CD4-positive, alpha-beta T cell treated with Interleukin-4 for 4 hours (primary cell): ENCODE measurements at places on chromosomes 16 and 17.

DNA sequence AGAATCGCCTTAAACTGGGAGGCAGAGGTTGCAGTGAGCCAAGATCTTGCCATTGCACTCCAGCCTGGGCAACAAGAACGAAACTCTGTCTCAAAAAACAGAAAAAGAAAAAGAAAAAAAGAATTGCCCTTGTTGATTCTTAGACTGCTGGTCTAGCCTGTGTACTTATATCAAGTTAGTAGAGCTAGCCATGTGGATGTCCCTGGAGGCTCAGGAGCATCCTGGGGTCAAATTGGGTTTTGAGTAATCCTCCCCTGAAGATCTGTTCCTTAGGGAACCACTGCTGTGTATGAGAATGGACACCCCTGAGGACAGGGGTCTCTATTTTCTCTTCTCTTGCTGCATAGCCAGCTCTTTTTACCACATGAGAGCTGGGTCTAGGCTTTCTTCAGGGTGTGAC lies 21.5 kb downstream of the SLC7A6OS start:
- no peak for DNase-seq

DNA sequence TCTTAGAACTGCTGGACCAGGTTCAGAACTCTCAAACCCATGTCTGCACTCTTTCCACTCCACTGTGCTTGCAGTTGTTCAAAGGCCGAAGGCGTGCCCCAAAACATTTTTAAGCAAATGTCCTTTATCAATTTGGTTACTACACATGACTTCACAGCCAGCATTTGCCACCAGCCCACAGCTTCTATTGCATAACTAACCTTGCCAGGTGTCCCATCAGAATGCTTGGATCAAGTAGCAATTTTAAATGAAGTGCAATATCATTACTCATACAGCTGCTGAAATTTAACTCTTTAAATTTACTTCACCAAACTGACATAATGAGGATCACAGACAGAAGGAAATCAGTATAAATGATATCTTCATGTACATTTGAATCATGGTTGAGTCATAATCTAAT lies 29.8 kb upstream of the HS3ST3A1 start:
- DNase-seq: no peak

DNA sequence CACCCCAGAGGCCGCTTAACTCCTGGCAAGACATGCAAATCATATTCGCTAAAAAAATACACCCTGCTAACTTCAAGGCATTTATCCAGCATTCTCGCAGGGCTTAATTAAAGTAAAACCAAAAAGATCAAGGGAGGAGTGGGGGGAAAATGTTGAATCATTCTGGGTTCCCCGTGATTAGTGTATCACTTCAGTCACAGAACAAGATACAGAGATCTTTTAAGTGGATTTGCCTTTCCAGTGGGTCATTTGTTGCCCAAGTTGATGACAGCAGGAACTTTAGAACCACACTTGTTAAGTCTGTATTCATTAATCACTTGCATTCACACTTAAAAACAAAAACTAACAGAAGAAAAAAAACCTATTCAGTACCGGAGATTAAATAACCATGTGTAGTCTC lies 17.3 kb downstream of the CRYBA1 start:
- no peak for DNase-seq

DNA sequence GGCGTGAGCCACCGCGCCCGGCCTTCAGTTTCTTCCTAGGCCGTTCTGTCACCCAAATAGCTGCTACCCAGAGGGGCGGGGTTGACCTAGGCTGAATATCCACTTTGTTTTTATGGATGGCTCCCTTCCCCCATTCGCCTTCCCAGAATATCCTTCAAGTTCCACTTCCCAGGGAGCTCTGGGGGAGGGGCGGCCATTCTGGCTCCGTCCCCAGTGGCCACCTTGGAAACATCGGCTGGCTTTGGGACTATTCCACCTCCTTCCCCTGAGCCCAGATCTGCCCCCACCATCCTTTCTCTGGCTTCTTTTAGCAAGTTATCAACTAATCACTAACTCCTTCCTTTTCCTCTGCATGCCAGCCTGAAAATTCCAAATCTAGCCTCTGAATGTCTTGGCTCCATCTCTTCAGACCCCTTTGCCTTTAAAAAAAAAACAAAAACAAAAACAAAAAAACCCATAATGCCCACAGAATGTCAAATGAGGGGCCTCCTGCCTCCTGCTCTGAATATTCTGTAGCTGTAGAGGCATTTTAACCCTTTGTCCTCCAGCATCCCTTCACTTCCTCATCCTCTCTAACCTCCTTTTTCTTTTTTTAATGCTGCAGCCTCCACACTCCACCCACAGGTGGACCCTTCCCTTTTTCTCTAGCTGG lies 6.4 kb downstream of the ATP1B2 start:
- DNase-seq: no peak

- DNase-seq: no peak
Observed at GRCh38 chr16:54554581-54554980, 268.0 kb upstream of the IRX3 start.

GRCh38 chr17:78202666-78203065 lies 11.4 kb upstream of the BIRC5 start:
- DNase-seq: no peak

- DNase-seq: no peak
Observed at GRCh38 chr16:60127196-60127595, 1393.1 kb upstream of the GOT2 start.

DNA sequence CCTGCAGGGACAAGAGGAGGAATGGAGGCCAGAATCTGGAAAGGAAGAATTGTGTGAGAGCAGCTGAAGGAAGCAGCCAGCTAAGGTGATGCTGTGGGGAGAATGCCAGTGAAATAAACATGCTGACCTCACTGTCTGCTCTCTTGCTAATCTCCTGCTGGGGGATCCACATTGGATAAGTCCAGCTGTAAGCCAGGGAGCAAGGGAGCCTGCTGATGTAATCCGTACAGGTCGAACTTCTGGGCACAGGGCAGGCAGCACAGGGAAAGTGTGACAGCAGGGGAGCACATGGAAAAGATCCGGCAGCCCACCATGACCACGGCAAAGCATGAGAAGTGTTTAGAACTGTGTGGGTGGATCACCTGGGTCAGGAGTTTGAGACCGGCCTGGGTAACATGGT lies 7.5 kb upstream of the XPO6 start:
- DNase-seq: no peak

DNA sequence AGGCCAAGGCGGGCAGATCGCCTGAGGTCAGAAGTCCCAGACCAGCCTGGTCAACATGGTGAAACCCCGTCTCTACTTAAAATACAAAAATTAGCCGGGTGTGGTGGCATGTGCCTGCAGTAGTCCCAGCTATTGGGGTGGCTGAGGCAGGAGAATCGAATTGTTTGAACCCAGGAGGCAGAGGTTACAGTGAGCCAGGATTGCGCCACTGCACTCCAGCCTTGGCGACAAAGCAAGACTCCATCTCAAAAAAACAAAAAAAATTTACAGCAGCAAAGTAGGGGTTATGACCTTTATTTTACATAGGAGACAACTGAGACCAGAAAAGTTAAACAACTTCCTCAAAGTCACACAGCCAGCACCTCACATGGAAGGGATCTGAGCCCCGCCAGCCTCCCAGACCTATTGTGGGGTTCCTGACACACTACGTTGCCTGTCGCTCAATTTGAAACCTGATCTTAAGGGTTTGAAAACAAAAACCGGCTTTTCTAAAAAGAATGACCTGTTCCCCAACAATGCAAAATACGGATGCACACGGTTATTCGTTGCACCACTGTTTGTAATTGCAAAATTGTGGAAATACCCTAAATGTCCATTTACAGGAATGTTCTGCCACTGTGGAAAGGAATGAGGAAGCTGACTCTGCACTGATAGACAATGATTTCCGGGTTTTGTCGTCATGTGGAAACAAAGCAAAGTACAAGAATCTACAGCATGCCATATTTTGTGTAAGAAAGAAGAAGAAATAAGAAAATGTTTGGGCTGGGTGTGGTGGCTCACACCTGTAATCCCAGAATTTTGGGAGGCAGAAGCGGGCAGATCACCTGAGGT lies 77.2 kb downstream of the CNGB1 start:
- DNase-seq: no peak

DNA sequence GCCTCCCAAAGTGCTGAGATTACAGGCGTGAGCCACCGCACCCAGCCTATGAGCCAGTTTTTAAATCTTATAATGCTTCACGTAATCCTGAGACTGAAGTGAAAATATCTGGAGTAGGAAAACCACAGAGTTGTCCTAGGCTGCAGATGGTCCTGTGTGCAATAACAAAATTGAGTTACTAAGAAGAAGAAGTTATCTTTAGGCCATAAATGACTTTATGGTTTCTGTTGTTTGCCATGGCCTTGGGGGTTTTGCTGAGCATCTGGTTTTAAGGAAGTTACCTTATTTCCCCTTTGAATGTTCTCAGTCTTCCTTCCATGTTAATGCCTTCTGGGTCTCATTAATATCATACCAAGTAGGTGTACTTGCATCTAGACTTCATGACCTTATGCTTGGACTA lies 16.5 kb downstream of the NMT1 start:
- peak; percentile 3 for DNase-seq

- DNase-seq: no peak
Observed at GRCh38 chr16:8708536-8708935, 34.1 kb downstream of the ABAT start.

GRCh38 chr17:72846399-72846798 lies 246.1 kb downstream of the SLC39A11 start:
- no peak for DNase-seq

DNA sequence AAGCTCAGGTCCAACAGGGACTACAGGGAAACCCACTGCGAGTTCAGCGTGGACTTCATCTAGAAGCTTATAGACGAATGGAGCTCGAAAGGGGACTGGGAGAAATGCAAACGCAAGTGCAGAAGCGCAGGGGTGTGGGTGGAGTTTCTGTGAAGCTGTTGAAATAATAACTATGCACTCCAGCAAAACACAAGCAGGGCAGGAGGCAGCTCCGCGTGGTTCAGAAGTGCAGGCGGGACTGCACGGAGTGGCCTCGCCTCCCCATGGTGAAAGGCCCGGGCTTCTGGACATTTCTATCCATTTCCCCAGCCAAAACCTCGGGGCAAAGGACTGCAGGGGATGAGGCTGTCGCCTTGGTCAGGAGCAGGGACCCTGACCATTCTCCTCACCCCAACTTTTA lies 74.5 kb downstream of the ZNF423 start:
- no peak for DNase-seq

GRCh38 chr17:82234211-82235055 lies 5.6 kb downstream of the SLC16A3 start:
- no peak for DNase-seq

DNA sequence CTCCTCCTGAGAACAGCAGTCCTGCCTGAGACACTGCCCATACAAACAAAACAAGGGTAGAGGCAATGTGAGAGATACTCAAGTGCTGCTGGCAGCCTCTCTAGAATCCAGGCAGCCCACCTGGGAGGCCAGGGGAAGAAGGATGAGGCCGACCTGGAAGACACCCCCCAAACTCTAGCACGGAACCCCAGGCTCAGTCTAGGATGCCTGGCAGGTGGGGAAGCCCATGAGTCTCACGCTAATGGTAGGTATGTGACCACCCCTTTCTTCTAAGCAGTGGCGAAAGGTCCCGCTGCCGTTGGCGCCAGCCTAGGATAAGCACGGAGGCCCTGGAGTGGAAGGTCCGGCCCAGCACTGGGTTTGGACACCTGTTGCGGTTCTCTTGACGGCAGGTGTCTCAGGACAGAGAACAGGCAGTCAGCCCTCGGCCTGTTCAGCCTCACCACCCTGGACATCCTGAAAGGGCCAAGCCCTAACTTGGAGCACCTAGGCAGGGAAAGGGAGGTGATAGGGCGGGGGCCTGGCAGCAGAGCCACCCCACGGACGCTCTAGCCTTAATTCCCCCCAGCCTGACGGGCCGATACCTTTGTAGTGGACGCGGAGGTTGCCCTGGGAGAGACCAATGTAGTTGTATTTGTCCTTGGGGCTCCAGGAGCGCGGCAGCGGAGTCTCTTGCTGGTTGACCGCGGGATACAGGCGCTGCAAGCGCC lies 487 bp downstream of the RANBP10 start:
- DNase-seq: no peak

GRCh38 chr16:1007284-1007850 lies 25.8 kb downstream of the SOX8 start:
- no peak for DNase-seq

- no peak for DNase-seq
Observed at GRCh38 chr17:37384560-37385149, 8.9 kb downstream of the C17orf78 start.

DNA sequence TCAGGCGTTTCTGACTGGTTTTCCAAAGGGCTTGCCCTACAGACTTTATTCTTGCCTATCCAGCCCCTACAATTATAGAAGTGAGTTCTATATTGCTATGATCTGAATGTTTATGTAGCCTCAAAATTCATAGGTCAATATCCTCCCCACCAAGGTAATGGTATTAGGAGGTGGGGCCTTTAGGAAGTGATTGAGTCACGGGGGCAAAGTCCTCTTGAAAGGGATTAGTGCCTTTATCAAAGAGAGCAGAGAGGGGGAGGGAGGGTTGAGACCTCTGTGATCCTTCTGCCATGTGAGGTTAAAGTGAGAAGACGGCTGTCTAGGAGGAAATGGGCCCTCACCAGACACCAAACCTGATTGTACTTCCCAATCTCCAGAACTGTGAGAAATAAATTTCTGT lies 931 bp upstream of the CPHXL start:
- no peak for DNase-seq

- DNase-seq: peak; percentile 83
Observed at GRCh38 chr16:49463529-49463928, 89.9 kb downstream of the C16orf78 start.

- no peak for DNase-seq
Observed at GRCh38 chr17:41773731-41774193, 12.7 kb downstream of the JUP start.

DNA sequence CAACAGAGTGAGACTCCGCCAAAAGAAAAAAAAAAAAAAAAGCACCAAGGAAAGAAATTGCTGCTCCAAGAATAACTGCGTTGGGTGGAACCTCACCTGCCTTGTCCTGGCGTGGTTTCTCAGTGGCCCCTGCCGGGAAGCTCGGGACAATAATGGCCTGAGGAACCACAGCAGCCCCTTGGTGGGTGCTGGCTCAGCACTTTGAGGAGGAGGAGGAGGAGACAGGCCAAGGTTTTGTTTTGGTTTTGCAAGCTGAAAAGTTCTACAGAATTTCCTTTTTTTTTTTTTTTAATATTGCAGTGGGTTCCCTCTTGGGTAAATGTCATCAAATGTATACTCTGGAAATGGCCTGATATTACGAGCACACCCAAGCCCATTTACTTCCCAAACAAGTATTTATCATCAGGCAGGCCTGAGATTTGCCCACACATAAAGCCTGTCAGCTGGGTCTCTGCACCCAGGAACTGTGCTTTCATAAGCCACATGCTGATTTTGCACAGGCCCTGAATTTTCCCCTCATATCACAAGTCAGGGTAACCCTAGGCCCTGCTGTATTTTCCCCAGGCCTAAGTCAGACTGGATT lies 78.3 kb downstream of the SOCS1 start:
- DNase-seq: no peak

DNA sequence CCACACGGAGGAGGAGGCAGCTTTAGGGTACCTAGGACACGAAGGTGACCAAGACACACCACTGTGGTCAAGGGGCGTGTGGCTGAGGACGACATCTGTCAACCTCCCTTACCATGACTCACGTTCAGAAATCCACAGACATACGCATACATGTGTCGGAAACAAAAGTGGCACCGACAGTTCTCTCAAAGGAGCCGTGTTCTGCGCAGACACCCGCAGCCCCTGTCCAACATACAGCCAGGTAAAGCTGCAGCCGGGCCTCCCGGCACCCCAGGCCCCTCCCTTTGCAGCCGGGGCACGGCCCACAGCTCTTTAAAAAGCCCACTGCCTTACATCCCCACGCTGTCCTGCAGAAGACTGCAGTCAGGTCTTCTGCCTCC lies 40.5 kb upstream of the KLHDC4 start:
- peak; percentile 10 for DNase-seq

GRCh38 chr17:76994237-76994637 lies 126.0 kb downstream of the MGAT5B start:
- DNase-seq: no peak

- no peak for DNase-seq
Observed at GRCh38 chr16:19824216-19824615, 60.4 kb downstream of the GPRC5B start.
